ENCODE measurements at places on chromosomes 16 and 17.

- peak; percentile 16 for DNase-seq
Measured at GRCh38 chr16:53913099-53913870, 209.3 kb downstream of the FTO start.

GRCh38 chr16:73228649-73229048 lies 180.7 kb upstream of the ZFHX3 start:
- peak; percentile 6 for DNase-seq

DNA sequence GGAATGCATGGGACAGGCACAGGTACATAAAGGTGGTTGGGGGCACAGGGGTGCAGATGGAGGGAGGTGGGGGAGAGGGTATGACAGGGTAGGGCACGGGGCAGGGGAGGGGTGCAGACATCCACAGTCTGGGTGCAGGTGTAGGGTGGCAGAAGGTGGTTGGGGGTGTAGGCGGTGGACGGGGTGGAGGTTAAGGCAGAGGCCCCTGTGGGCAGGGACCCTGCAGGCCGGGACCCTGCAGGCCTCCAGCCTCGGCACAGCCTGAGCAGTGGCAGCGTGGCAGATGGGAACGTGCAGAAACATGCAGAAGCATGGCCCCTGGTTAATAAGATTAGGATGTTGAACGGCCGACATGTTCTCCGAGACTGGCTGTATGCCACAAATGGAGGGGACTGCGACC lies 115.2 kb downstream of the RBFOX3 start:
- no peak for DNase-seq

- no peak for DNase-seq
Measured at GRCh38 chr17:1109606-1110540, 69.9 kb downstream of the ABR start.

DNA sequence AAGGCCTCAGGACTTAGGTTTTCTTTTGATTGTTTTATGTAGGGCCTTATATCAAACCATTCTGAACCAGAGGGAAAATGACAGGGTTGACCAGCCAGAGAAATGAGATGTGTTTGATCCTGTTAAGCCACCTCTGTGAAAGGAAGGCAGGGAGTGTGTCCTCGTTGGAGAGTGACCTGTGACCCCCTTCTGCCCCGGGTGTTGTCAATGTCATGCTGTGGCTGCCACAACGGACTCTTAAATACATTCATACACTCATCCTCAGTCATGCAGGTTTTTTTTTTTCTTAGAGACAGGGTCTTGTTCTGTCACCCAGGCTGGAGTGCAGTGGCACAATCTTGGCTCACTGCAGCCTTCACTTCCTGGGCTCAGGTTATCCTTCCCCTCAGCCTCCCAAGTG lies 6.1 kb downstream of the MYCBPAP start:
- DNase-seq, result no peak

DNA sequence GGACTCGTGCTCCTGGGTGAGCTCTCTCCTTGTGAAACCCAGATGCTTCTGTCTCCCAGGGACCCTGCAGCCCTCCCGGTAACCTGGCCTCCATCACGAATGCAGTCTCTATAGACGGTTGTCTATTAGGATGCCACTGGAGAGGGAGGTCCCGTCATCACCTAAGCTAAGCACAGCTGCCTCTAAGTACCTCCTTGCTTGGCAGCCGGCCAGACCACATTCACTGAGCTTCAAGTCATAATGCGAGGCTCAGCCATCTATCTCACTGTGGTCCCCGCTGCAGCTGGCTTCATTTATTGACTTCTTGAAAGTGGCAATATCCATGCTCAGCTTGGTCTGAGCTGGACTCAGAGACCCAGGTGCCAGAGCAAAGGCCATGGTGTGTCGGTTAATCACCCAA lies 74.5 kb upstream of the HSBP1 start:
- no peak for DNase-seq

- no peak for DNase-seq
Measured at GRCh38 chr17:57941384-57942370, 13.5 kb downstream of the CUEDC1 start.

DNA sequence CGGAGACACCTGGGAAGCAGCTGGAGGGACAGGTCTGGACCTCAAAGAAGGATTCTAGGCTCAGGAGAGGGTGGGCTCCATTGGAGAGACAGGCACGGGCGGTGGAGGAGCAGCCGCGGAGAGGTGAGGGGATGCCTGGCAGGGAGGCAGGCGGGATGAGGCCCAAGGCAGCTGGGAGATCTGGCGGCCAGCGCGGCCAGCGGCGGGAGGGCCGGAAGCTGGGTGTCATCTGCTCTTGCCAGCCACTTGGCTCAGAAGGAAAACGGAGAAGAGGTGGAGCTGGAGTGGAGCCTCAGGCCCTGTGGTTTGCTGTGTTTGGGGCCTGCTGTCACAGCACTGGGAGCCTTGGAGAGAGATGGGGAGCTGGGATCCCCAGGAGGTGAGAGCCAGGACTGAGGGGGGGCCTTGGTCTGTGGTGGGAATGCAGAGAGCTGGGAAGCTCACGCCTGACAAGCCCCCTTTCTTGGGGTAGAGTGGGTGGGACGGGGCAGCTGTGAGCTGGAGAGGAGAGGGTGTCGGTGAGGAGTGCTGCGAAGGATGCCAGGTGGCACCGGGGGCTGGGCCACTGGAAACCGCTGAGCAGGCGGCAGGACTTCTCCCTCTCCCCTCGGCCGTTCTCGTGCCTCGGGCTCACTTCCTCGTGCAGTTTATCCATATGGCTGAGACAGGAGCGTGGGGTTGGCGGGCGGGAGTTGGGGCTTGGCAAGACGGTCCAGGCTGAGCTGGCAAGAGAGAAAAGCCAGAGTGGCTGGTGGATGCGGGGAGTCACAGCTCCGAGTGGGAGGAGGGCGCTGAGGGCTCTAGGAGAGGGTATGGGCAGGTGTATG lies 8.0 kb downstream of the TBC1D24 start:
- DNase-seq, result no peak
